WERI-Rb-1 (cell line): ENCODE measurements at places on chromosomes 4 and X.

DNA sequence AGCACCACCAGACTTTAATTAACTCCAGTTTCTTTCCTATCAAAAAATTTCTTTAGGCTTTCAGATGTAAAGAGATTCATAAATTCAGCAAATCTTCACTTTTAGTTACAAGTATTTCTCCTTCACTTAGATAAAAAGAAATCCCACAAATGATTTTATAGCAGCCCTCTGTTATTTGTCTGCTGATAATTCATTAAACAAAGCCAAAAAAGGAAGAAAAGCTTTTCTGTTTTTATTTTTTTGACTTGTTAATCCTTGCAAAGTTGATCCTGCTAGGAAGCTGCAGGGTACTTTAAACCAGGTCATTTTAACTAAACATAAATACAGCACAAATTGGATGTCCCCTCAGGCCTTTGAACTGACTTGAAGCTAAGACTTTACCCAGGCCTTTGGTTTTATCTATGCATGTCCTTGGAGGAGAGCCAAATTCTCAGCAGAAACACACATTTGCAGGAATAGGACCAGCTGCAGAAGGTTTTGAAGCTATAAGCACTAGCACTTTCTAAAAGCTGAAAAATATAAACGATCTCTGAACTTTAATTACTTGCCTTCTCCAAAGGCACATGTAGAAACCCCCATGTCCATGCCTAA, 57.5 kb downstream of the PCDH18 start:
- DNase-seq: no peak

GRCh38 chr4:169337510-169337909, 66.8 kb upstream of the SH3RF1 start:
- no peak for DNase-seq

- DNase-seq: peak; percentile 21
Observed at GRCh38 chrX:112630187-112630586, 49.6 kb downstream of the LHFPL1 start.

DNA sequence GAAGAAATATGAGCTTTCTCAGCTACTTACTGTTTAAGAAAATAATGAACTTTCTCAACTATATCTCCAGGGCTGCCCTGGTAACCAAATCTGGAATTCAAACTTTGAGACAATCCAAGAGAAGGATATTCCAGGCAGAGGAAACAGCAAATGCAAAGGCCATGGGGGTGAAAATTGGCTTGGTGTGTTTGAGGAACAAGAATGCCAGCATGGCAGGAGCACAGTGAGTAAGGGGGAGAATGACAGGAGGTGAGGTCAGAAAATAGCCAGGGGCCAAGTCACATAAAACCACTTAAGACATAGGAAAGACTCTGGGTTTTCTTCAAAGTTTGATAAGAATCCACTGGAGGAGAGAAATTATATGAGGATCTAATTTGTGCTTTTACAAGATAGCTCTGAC, 27.2 kb upstream of the BTC start:
- DNase-seq: no peak

- no peak for DNase-seq
Observed at GRCh38 chr4:86386201-86386600, 26.3 kb upstream of the MAPK10 start.

GRCh38 chrX:39900777-39901170, 197.0 kb downstream of the BCOR start:
- peak; percentile 47 for DNase-seq

- peak; percentile 9 for DNase-seq
Observed at GRCh38 chrX:108584617-108585211, 145.1 kb downstream of the COL4A5 start.

- no peak for DNase-seq
Observed at GRCh38 chrX:39720945-39721344, 376.8 kb downstream of the BCOR start.

DNA sequence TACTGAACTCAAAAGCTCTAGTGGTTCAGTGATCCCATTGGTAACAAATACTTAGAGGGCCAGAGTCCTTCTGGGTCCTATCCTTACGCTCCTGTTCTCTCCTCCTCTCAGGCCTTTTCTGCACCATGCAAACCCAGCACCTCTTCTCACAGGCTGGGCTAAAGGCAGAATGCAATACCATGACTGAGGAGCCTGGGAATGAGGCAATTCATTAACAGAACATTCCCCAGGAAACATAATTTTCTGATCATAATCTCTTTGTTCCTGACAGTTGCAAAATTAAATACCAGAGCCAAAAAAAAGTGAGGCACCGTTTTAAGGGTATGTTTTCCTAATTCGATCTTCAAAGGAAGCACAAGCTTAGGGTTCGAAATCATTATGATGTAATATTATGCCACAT, 9.0 kb downstream of the SORBS2 start:
- no peak for DNase-seq

- DNase-seq: no peak
Observed at GRCh38 chr4:42284030-42284429, 113.3 kb upstream of the SHISA3 start.

DNA sequence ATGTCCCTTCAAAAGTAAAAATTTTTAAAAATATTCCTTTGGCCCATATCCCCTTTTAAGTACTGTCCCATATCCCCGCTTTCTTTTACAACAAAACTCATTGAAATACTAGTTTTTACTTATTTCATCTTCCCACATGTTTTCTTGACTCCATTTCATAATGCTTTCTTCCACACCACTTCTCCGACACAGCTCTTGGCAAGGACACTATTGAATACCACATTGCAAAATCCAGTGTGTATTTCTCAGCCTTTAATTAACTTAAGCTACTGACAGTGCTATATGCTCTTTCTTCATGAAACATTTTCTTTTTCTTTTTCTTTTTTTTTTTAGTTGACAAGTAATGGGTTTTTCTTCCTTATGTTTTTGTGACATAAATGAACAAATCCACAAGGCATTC, 28.8 kb downstream of the PRDM8 start:
- no peak for DNase-seq
